ENCODE measurements at places on chromosomes 7 and 10.

- H3K36me3 ChIP-seq: peaks cover 1% of the 10 kb centered on the region
- no peak overlapping the region for H3K4me3 ChIP-seq
- H3K27me3 ChIP-seq: peaks cover 2% of the 10 kb centered on the region
- no peak for DNase-seq
Observed at GRCh38 chr7:107499731-107500130, 29.9 kb downstream of the GPR22 start.

DNA sequence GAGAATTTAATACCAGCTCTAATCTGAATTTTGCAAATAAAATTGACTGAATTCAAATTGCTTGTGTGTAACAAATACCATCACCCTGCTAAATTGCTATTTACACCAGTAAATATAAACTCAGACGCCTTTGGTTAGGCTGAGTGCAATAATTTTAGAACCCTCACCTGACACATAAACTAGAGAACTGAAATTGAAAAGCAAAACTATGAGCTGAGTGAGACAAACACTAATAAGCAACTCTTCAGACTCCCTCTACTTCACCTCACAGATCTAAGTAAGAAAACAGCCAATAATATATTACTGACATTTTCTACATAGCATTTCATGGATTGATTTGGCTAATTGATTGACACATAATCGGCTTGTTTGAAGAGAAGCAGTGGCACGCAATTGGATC is 621.2 kb downstream of the REEP3 start:
- H3K4me1 ChIP-seq: no peaks in the 10 kb centered on the region
- H3K36me3 ChIP-seq: no peaks in the 10 kb centered on the region
- no peak for DNase-seq
- H3K27ac ChIP-seq: no peak overlapping the region
- H3K4me3 ChIP-seq: no peak overlapping the region

- DNase-seq: no peak
- no peak overlapping the region for H3K27ac ChIP-seq
- H3K27me3 ChIP-seq: peaks cover 2% of the 10 kb centered on the region
- H3K4me3 ChIP-seq: no peak overlapping the region
- H3K4me1 ChIP-seq: no peaks in the 10 kb centered on the region
Observed at GRCh38 chr10:80755893-80756292, 218.2 kb downstream of the SH2D4B start.

DNA sequence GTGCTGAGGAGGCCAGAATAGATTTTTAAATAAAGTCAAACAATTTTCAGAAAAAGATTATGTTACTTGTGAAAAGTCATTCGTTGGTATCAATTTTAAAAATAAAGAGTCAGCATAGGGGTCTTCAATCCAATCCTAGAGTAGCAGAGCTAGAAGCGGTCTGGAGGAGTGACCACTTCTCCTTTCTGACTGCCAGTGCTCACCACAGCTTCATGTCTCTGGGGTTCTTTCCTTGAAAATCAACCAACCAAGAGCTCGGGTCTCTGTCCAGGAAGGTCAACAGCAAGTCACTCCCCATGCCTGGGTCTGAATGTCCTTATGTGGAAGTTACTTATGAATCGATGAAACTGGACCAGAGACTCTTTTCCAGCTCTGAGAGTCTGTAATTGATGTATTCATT is 14.3 kb downstream of the PTPRN2 start:
- H3K4me3 ChIP-seq: no peak overlapping the region
- H3K27me3 ChIP-seq: peaks cover 10% of the 10 kb centered on the region
- H3K27ac ChIP-seq: no peak overlapping the region

GRCh38 chr7:46301677-46302076 is 380.6 kb upstream of the IGFBP3 start:
- H3K36me3 ChIP-seq: no peaks in the 10 kb centered on the region
- no peaks in the 10 kb centered on the region for H3K4me1 ChIP-seq
- H3K27me3 ChIP-seq: no peaks in the 10 kb centered on the region
- no peak overlapping the region for H3K4me3 ChIP-seq
- no peak for DNase-seq
- no peak overlapping the region for H3K27ac ChIP-seq

DNA sequence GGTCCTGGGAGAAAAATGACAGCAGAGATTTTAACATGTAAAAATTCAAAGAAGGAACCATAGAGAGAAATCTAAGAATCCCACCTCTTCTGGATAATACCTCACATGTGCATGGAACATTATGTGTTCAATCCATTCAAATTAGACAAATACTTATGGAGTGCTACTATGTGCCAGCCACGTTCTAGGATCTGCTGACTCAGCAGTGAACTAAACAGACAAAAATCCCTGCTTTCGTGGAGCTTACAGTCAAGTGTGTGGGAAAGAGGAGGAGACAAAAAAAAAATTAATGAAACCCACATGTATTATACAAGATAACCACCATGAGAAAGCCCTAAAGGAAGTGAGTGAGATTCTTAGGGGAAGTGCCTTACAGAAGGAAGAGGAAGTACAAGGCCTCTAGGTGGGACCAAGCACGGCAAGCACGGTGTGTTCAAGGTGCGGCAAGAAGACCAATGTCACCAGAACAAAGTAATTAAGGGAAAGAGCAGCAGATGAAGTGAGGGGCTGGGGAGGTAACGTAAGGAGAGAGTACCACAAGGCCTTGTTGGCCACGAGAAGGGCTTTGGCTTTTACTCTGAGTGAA is 71.0 kb downstream of the SLC25A13 start:
- peaks cover 2% of the 10 kb centered on the region for H3K27me3 ChIP-seq
- no peaks in the 10 kb centered on the region for H3K36me3 ChIP-seq
- DNase-seq: no peak
- H3K27ac ChIP-seq: no peak overlapping the region
- H3K4me1 ChIP-seq: peaks cover 22% of the 10 kb centered on the region

DNA sequence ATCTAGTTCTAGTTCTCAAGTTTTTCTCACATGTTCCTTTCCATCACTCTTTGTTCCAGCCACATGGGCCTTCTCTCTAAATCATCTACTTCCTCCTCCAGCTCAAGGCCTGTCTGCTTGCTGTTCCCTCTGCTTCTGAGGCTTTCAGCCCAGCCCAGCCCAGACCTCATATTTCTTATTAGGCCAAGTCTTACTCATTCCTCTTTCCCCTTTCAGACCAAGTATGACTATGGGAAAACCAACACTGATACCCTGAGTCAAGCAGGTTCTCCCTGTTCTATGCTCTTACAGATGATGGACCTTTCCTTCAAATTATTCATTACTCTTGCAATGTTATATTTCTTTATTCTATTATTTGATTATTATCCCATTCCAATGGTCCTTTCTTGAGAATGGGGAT is 80.3 kb upstream of the SEM1 start:
- H3K27ac ChIP-seq: no peak overlapping the region
- DNase-seq: no peak
- H3K27me3 ChIP-seq: peaks cover 4% of the 10 kb centered on the region

DNA sequence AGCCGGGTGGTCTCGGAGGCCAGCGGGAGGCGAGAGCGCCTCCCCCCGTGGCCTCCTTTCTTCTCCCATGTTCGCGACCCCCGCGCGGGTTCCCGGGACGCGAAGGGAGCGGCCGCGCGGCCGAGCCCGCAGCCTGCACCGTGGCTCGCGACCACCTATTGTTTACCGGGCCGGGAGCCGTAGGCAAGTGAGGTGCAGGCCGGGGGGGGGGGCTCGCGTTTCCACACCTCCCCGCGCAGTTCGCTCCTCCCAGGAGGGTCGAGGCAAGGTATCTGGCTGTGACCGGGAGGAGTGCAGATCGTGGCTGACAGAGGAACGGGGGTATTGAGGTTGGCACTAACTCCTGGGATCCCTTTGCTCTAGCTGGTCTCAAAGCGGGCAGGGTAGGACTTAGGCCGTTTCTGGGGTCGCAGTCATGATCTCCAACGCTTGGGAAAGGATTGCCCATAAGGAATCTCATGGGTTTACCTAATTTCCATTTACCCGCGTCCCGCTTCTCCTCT is 734 bp downstream of the PTPN12 start:
- no peaks in the 10 kb centered on the region for H3K36me3 ChIP-seq
- H3K4me3 ChIP-seq: peak overlapping the region; percentile 98
- peaks cover 35% of the 10 kb centered on the region for H3K27me3 ChIP-seq

GRCh38 chr7:157204134-157204533 is 65.4 kb downstream of the UBE3C start:
- H3K27ac ChIP-seq: no peak overlapping the region
- no peak for DNase-seq
- H3K36me3 ChIP-seq: peaks cover 7% of the 10 kb centered on the region
- H3K4me3 ChIP-seq: no peak overlapping the region
- H3K4me1 ChIP-seq: no peaks in the 10 kb centered on the region

- peak; percentile 36 for DNase-seq
- H3K4me3 ChIP-seq: peak overlapping the region; percentile 95
- peaks cover 25% of the 10 kb centered on the region for H3K36me3 ChIP-seq
- H3K4me1 ChIP-seq: peaks cover 56% of the 10 kb centered on the region
- H3K27me3 ChIP-seq: peaks cover 23% of the 10 kb centered on the region
Observed at GRCh38 chr10:30435073-30435422, 1.1 kb downstream of the MAP3K8 start.

DNA sequence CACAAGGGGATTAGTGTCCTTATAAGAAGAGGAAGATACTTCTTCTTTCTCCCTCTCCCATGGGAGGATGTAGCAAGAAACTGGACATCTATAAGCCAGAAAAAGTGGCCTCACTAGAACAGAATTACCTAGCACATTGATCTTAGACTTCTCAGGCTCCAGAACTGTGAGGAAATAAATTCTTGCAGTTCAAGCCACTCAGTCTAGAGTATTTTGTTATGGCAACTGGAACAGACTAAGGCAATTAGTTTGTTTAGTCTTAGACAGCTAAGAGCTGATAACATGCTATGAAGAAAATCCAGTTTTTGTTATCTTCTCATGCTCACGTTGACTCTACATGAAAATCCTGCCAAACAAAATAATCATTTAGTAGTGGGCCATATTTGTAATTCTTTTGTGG is 627.6 kb upstream of the PHF14 start:
- DNase-seq: no peak
- H3K27ac ChIP-seq: no peak overlapping the region
- no peak overlapping the region for H3K4me3 ChIP-seq
- H3K27me3 ChIP-seq: no peaks in the 10 kb centered on the region
- H3K4me1 ChIP-seq: no peaks in the 10 kb centered on the region

GRCh38 chr7:131630427-131630826 is 74.0 kb upstream of the PODXL start:
- DNase-seq: no peak
- H3K4me1 ChIP-seq: no peaks in the 10 kb centered on the region
- H3K36me3 ChIP-seq: no peaks in the 10 kb centered on the region

DNA sequence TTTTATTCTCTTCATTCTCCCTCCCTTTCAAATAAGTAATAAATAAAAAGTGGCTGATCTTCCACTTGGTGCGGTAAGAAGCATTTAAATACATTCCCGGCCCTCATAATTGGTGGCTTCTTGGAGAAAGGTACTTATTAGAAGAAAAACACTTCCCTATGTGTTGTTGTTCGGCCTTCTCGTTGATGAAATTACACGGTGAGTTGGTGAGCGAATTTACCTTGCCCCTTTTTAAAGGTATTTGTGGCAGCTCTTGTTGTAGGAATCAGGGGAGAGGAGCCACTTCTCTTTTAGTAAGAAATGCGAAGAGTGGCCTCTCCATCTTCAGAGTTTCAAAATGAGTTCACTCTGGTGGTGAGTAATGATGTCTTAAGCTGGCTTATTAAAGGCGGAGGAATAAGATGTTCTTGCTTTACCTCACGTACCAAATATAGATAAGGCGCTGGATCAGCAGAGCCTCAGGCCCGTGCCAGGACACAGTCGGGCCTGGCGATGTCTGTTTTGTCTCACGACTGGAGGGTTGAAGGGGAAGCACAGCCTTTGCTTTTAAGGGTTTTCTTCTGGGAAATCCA is 135.9 kb downstream of the CUX1 start:
- H3K4me3 ChIP-seq: no peak overlapping the region
- no peak overlapping the region for H3K27ac ChIP-seq
- no peaks in the 10 kb centered on the region for H3K36me3 ChIP-seq
- H3K4me1 ChIP-seq: peaks cover 32% of the 10 kb centered on the region
- H3K27me3 ChIP-seq: no peaks in the 10 kb centered on the region

GRCh38 chr10:101489355-101489754 is 98.7 kb downstream of the POLL start:
- DNase-seq: no peak
- no peaks in the 10 kb centered on the region for H3K36me3 ChIP-seq
- peaks cover 4% of the 10 kb centered on the region for H3K4me1 ChIP-seq
- peaks cover 3% of the 10 kb centered on the region for H3K27me3 ChIP-seq
- no peak overlapping the region for H3K27ac ChIP-seq

DNA sequence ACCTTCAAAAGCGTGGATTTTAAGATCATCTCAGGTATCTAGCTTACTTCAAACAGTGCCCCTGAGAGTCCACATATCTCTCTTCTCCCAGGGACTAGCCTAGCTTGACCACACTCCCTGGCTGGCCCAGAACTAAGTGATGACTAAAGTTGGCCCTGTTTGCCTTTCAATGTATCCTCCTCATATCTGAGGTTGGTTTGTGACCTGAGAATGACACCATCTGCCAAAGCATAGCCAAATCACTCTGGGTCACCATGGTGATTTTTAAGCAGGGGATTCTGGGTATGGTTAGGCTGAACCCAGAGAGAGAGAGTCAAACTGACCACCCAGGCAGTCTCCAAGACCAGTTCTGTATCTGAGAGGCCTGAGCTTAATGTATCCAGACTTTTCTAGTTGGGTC is 16.2 kb downstream of the CNNM1 start:
- H3K4me1 ChIP-seq: no peaks in the 10 kb centered on the region
- H3K27me3 ChIP-seq: no peaks in the 10 kb centered on the region
- no peak overlapping the region for H3K4me3 ChIP-seq
- H3K36me3 ChIP-seq: no peaks in the 10 kb centered on the region
- no peak for DNase-seq

- no peak overlapping the region for H3K4me3 ChIP-seq
- no peak overlapping the region for H3K27ac ChIP-seq
- no peaks in the 10 kb centered on the region for H3K4me1 ChIP-seq
- H3K36me3 ChIP-seq: no peaks in the 10 kb centered on the region
Observed at GRCh38 chr10:121352231-121352855, 245.9 kb downstream of the FGFR2 start.

DNA sequence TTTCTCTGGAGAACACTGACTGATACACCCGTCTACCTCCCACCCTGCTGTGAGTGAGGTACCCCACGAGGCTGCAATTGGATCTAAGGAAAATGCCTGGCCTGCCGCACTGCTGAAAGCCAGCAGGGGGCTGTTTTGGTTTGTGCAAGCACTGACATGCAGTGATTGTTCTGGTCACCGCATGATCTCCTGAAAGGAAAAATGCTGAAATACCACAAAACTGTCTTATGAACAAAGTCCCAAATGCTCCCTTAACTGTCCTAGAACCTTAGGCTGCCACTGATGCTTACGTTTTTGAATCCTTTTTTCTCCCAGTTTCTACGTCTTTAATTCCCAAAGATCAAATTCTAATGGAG is 132.7 kb downstream of the JCAD start:
- no peaks in the 10 kb centered on the region for H3K4me1 ChIP-seq
- H3K36me3 ChIP-seq: no peaks in the 10 kb centered on the region
- H3K27me3 ChIP-seq: no peaks in the 10 kb centered on the region
- no peak overlapping the region for H3K4me3 ChIP-seq
- DNase-seq: no peak

- no peaks in the 10 kb centered on the region for H3K27me3 ChIP-seq
- no peaks in the 10 kb centered on the region for H3K36me3 ChIP-seq
- no peak overlapping the region for H3K4me3 ChIP-seq
- H3K4me1 ChIP-seq: no peaks in the 10 kb centered on the region
Observed at GRCh38 chr10:132914732-132915131, 27.6 kb downstream of the CFAP46 start.

GRCh38 chr7:4144811-4145510 is 537.1 kb upstream of the FOXK1 start:
- H3K27ac ChIP-seq: no peak overlapping the region
- DNase-seq: no peak
- peak overlapping the region; percentile 39 for H3K4me3 ChIP-seq
- H3K4me1 ChIP-seq: no peaks in the 10 kb centered on the region
- no peaks in the 10 kb centered on the region for H3K36me3 ChIP-seq

- peaks cover 23% of the 10 kb centered on the region for H3K4me1 ChIP-seq
- DNase-seq: peak; percentile 26
- H3K27ac ChIP-seq: peak overlapping the region; percentile 78
- peak overlapping the region; percentile 91 for H3K4me3 ChIP-seq
Observed at GRCh38 chr7:100604976-100605911, 3.1 kb downstream of the PCOLCE start.

All from immature natural killer cell (primary cell).